ENCODE measurements at places on chromosomes 7 and 10.

DNA sequence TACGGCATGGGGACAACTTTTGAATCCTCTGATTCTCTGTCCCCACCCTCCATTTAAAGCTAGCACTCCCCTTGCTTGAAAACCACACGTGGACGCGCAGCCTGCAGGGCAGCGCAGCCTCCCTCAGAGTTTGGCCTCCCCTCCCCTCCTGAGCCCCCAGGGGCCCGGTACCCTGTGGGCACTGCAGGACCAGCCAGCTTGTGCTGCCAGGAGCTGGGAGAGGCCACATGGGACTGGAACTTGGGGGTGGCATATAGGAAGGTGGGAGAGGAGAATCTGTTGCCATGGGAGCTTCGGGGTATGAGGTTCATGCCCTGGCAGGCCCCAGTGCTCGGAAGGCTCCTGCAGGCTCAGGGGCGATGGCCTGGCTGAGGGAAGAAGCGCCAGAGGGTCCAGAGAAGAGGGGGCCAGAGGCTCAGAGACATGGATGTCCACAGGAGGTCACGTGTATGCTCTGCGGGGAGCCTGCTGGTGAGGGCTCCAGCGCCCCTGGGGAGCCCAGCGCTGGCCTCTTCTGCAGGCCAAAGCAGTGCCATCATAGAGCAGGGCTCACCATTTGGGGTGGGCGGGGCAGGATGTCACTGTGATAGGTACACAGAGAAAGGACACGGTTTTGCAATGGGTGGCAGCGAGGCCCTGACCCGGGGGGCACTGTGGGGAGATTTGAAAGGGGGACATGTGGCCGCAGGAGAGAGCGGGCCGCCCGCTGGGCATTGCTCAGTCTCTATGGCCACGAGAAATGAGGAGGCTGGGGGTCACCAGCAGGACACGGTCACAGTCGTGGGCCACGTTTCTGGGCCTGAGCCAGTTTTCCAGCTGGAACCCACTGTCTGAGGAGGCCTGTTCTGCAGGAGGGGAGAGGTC is 64.2 kb downstream of the GLRX3 start:
- DNase-seq = no peak

DNA sequence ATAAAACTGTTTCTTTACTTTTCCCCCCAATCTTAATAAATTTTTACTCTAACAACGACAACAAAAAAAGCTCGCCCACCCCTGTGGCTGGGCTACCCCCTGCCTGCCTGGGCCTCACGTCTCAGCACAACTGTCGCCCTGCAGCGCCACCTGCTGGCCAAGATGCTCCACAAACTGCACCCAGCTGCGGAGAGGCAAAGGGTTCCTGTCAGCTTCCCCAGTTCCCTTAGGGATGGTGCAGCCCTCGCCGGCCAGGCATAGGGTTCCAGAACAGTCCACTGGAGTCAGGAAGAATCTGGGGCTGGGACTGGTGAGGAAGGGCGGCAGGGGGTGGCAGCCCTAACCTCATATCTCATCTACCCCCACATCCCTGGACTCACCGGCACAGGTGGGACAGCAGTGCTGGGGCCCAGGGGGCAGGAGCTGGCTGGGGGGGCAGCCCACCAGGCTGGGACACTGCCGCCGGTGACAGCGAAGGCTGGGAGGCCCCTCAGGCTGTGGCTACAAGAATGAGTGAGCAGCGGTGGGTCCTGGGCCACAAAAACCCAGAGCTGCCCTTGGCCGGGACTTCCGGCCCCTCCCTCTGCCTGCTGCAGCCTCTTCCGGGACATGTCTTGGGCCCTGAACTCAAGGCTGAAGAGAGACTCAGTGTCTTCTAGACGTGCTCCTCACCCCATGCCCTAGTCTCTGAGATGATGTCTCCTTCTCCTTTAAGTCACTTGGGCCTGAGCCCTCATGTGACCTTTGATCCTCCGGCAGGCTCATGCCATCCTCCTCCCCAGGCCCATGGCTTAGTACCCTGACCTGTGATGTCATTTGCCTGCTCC is 21.2 kb downstream of the ATP6V1F start:
- peak; percentile 62 for DNase-seq

DNA sequence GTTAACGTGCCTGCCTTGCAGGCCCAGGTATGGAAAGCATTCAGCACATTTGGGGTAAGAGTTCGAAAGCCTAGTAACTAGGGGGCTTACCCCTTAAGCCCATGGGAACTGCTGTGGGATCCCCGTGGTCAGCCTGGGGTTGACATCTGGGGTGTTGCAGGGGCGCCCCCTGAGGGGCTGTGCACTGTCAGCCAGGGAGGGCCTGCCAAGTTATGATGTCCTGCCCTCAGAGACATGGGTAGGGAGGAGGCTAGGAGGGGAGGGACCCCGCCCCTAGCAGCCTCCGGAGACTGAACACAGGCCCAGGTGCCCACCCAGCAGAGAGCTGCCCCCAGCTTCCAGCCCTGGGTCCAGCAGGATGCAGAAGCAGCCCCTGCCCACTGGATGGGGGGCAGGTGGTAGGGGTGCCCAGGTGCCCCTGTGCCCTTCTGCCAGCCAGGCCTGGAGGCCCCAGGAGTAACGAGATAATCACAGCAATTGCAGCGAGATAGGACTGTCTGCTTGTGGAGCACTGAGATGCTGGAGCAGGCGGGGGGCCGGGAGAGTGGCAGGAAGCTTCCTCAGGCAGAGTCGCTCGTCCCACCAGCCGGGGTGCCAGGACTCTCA is 153.3 kb downstream of the UBE2H start:
- DNase-seq = no peak

GRCh38 chr7:110809832-110810231 is 281.1 kb upstream of the LRRN3 start:
- no peak for DNase-seq

DNA sequence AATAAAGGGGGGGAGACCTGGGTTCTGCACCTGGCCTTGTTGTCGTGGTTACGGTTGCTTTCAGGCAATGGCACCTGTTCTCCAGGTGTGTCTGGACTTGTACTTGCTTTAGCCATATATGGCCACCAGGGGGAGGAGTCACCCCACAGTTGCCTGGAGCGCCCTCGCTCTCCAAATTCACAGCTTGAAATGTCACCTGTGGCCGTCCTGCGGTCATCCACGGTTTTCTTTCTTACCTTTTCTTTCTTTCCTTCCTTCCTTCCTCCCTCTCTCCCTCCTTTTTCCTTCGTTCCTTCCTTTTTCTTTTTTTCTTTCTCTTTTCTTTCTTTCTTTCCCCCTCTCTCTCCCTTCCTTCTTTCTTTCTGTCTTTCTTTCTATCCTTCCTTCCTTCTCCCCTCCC is 157.2 kb upstream of the ZNF92 start:
- peak; percentile 20 for DNase-seq

DNA sequence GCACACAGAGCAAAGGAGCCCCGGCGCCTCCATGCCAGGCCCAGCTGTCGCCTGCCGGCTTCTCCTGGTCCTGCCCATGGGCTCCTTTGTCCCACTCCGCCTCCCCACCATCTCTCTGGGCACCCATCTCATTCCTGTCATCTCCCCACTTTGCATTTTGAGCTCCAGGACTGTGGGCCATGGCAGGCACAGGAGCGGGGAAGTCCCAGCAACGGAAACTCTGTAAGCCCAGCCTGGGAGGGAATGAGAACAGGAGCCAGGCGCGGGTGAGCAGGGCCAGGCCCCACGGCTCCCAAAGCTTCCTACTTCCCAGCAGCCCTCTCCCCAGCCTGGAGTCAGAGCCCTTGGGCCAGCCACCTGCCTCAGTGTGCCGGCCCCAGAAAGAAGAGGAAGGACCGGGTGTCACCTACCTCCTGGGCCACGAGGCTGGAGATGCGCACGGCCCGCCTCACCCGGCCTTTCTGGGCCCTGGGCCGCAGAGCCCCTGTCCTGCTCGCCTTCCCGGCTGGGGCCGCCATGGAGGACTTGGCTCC is 23.1 kb downstream of the KCNH2 start:
- DNase-seq = no peak

DNA sequence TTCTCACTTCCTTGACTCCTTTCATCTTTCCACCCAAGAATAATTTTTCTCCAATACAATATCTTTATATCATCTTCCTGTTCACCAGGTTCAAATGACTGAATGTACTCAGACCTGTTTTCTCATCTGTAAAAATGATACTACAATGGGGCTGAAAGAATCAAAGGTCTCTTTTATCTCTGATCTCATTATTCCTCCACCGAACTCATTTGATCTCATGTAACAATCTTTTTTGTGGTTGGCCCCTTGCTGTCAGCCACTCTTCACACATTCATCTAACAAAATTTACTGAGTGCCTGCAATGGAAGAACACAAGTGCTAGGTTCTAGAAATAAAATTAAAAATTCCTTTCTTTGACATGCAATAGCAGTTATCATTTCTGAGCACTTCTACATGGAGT is 65.0 kb downstream of the GRM8 start:
- no peak for DNase-seq

GRCh38 chr10:69010151-69010640 is 21.6 kb downstream of the KIFBP start:
- no peak for DNase-seq

GRCh38 chr10:86710987-86711512 is 42.7 kb downstream of the LDB3 start:
- peak; percentile 90 for DNase-seq

DNA sequence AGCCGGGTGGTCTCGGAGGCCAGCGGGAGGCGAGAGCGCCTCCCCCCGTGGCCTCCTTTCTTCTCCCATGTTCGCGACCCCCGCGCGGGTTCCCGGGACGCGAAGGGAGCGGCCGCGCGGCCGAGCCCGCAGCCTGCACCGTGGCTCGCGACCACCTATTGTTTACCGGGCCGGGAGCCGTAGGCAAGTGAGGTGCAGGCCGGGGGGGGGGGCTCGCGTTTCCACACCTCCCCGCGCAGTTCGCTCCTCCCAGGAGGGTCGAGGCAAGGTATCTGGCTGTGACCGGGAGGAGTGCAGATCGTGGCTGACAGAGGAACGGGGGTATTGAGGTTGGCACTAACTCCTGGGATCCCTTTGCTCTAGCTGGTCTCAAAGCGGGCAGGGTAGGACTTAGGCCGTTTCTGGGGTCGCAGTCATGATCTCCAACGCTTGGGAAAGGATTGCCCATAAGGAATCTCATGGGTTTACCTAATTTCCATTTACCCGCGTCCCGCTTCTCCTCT is 734 bp downstream of the PTPN12 start:
- DNase-seq = peak; percentile 23

DNA sequence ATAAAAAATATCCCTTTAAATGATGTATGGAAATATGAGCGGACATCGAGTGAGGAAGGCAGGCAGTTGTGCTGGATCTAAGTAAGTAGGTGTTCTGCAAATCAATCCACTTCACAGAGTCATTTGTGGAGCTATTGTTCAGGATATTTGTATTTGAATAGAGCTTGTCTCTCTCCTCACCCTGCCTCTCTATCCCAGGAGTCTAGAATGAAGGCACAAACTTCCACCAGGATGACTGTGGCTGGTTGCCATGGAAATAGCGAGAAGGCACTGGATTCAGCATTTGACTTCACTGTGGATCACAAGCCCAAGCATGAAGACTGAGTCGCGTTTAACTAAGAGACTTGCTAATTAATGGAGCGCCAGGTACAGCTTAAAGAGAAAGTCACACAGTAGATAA is 53.2 kb downstream of the NPY start:
- no peak for DNase-seq

Data from fibroblast of upper back skin (primary cell).